Smooth muscle cell of the umbilical artery (primary cell): ENCODE measurements at places on chromosomes 5 and 9. TPM values are rescaled to one million over a fixed set of nuclear protein-coding genes. Genes with fewer than 3 reads are reported as not detected.

GRHPR gene
- 78.1 and 102 TPM in 2 replicates for total RNA-seq

SPATA31E1 gene
- not detected in 2 replicates for total RNA-seq

GARIN3 gene
- total RNA-seq: not detected in 2 replicates

PCDHGA7 gene
- 4.2 and 6.8 TPM in 2 replicates for total RNA-seq

EPB41L4A gene
- total RNA-seq: 0.89 and 3.2 TPM in 2 replicates

TRIP13 gene
- total RNA-seq: 4.2 and 21.2 TPM in 2 replicates

CA9 gene
- total RNA-seq: 3.6 and 8.1 TPM in 2 replicates

MELK gene
- 3.0 and 20.4 TPM in 2 replicates for total RNA-seq
